ENCODE measurements at places on chromosomes 5 and 9. TPM values are rescaled to one million over a fixed set of nuclear protein-coding genes. Genes with fewer than 3 reads are reported as not detected.

GRCh38 chr9:78130004-78130403 lies 98.4 kb upstream of the GNAQ start:
- DNase-seq = peak; percentile 41

The TMEM232 gene
- 0.39 TPM for total RNA-seq

The SPATA31E1 gene
- not detected for total RNA-seq

- DNase-seq = peak; percentile 7
Measured at GRCh38 chr5:81579262-81579924, 171.5 kb downstream of the SSBP2 start.

- DNase-seq = no peak
Measured at GRCh38 chr5:81537905-81538547, 144.1 kb upstream of the ACOT12 start.

DNA sequence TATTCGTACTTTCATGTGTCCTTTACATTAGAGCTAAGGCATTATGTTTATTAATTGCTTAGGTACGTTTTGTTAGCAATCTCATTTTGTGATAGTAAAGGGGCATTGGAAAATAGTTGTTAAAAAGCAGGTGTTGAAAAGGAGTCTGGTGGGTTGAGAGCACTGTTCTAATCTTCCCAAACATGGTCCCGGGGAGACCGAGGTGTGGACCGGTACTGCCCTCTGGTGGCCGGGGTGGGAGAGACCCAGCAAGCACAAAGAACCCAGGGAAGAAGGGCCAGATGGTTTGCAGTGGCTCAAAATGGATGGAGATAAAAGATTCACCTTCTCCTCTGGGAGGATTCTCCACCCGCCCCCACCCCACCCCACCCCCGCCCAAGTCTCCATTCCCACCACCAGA lies 26.1 kb downstream of the IDNK start:
- DNase-seq = no peak

DNA sequence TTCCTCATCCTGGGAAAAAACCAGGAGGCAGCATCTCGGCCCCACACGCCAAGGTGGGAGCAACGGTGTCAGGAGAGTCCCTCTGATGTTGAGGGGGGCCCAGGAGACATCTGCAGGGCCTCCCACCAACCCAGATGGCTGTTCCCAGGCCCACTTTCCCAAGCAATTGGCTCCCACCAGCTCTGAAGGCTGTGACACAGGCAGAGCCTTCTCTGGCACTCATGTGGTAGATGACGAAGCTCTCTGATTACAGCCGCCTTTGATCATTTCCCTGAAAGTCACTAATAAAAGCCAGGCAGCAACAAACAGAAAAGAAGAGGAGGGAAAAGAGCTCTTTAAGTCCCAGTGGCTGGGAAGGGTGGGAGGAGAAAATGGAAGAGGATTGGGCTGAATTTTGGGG lies 226.5 kb downstream of the CDK5RAP2 start:
- no peak for DNase-seq

DNA sequence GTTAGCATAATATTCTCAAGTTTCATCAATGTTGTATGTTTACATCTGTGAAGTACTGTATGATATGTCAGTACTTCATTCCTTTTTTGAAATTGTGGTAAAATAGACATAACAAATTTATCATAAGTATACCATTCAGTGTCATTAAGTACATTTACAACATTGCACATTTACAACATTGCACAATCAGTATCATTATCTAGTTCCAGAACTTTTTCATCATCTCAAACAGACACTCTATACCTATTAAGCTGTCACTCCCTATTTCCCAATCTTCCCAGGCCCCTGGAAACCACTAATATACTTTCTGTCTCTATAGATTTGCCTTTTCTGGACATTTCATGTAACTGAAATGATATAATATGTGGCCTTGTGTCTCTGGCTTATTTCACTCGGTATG lies 75.1 kb upstream of the ATG10 start:
- no peak for DNase-seq

GRCh38 chr5:522116-522515 lies 2.1 kb downstream of the SLC9A3 start:
- no peak for DNase-seq

- no peak for DNase-seq
Measured at GRCh38 chr9:136907011-136907914, 20.9 kb downstream of the TRAF2 start.

The LRRC26 gene
- not detected for total RNA-seq

GRCh38 chr5:136057401-136058038 lies 28.7 kb downstream of the TGFBI start:
- DNase-seq = no peak

GRCh38 chr9:38683336-38683735 lies 36.6 kb downstream of the FAM240B start:
- DNase-seq = no peak

DNA sequence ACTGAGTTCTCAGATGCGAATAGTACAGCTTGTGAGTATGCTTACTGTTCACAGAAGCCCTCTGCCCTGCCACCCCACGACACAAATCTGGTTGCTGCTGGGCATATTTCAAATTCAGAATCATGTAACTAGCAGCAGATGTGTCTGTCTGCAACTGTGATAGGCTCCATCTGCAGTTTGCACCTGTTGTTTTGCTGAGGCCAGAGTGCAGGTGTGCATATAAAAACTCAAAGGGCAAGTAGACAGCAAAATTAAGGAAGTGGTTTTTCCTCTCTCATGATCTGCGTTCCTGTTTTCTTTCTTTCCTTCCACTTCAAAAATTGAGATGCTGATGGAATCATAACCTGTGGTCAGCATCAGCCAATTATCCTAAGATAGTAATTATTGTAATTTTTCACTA lies 1000.5 kb downstream of the PTPRD start:
- no peak for DNase-seq

GRCh38 chr9:108621991-108622855 lies 233.6 kb downstream of the ACTL7B start:
- no peak for DNase-seq

- no peak for DNase-seq
Measured at GRCh38 chr5:168773226-168773625, 194.1 kb upstream of the PANK3 start.

DNA sequence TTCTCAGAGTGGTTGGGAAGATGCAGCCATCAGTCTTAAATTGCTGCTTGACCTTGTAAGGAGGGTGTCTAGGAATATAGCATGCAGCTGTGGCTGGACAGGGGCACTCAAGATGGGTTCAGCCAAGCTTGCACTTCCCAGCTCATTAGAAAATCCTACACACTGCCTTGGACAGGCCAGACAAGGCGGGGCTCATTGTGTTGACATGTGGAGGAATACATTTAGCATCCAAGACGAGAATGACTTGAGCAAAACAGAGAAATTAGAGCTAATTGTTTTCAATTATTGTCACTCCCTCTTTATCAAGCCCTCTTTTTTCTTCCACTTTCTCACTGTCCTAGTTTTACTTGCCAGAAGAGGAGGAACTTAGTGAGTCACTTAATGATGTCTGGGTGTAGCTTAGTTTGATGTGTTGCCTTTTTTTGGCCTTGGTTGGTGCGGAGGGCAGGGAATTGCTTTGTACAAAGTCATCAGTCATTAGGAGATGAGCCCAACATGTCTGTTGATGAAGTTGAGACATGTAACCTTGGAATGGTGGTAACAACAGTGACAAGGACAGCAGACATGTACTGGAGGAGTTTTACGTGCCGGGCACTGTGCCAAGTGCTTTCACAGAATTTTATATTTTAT lies 1219.3 kb upstream of the WWC1 start:
- DNase-seq = no peak

The PNPLA7 gene
- 0.20 TPM for total RNA-seq

- no peak for DNase-seq
Measured at GRCh38 chr9:128022886-128023285, 42.1 kb upstream of the EEIG1 start.

DNA sequence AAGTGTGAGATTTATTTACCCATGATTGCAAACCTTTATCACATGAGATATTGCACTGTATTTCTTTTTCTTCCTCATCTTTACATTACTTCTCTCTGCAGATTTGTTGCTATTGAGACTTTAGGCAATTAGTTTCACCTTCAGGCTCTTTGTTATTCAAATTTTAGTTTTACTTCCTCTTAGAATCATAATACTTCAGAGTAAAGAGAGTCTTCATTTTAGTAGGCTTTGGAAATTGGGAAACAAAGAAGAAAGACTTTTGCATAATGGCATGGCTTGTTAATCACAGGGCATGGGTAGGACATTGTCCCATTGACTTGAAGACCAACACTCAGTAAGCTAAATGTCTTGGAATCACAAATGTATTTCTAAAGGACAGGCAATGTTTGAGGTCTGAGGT lies 1.2 kb upstream of the PCDHGA5 start:
- no peak for DNase-seq

The ABO gene
- total RNA-seq = not detected

DNA sequence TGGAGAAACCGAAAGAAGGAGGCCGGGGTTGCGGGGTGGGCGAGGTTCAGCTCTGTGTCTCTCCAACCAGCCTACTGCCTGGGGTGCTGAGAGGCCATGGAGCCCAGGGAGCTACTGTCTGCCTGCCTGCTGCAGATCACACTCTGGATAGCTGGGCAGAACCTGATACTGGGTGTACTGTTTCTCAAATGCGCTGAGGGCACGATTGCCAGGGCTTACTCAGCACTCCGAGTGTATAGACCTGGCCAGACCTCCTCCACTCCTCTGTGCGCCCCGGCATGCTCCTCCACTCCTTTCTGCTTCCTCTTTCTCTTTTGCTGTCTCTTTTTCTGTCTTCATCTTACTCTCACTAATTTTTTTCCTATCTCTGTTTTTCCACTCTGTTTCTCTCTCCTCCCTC lies 215.1 kb downstream of the PAPPA start:
- no peak for DNase-seq

The PDGFRB gene
- total RNA-seq = 0.14 TPM

The MYOZ3 gene
- 0.59 TPM for total RNA-seq
